Activated CD4-positive, CD25-positive, alpha-beta regulatory T cell (primary cell): ENCODE measurements at places on chromosomes 5 and 9.

DNA sequence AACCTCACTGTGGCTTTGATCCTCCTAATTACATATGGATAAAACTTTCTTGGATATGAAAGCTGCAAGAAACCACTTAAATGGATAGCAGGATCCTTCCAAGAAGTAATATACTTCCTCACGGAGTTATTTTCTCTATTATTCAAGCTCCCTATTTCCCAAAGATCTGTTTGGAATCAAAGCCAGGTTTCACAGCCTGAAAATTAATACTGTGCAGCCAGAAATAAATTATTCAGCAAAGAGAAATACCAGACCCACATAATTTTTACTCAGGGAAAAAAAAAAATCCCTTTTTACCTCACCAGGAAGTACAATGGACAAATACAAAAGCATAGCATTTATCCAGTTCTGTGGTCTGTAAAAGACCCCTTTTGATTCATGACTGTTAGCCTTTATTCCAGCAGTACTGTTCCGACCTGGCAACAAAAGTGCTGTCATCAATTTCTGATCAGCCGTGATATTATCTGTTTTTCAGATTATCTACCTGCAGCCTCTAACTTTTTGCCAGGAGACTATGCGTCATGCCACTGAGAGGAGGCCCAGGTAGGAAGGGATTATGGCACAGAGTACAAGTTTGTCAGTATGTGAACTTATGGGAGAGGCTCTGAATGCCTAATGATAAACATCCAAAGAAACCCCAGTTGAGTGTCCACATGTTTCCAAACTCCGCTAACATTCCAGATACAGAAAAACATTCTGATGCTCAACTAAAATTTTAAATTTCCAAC, 57.0 kb downstream of the FBN2 start:
- DNase-seq, result no peak

- no peak for DNase-seq
Observed at GRCh38 chr9:135440620-135441019, 39.0 kb upstream of the PPP1R26 start.

GRCh38 chr9:69857131-69857530, 36.5 kb downstream of the CFAP95 start:
- no peak for DNase-seq

DNA sequence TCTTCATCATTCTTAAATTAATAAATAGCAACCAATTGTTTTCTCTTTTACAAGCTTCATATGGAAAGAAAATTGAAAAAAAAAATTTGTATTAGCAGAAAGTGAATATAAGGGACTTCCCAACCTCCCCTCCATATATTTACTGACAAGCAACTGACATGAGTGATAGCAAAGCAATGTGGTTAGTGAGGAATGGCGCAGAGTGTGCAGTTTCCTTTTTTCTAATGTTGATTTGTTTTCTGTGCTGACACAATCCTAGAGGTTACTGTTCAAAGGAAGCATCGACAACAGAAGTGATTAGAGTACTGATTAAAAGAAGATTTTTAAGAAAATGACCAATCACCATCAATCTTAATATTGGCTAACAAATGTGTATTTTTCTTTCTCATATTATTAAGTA, 1.7 kb upstream of the PTGER4 start:
- no peak for DNase-seq

- DNase-seq, result no peak
Observed at GRCh38 chr5:154356020-154356655, 89.7 kb upstream of the SAP30L start.

DNA sequence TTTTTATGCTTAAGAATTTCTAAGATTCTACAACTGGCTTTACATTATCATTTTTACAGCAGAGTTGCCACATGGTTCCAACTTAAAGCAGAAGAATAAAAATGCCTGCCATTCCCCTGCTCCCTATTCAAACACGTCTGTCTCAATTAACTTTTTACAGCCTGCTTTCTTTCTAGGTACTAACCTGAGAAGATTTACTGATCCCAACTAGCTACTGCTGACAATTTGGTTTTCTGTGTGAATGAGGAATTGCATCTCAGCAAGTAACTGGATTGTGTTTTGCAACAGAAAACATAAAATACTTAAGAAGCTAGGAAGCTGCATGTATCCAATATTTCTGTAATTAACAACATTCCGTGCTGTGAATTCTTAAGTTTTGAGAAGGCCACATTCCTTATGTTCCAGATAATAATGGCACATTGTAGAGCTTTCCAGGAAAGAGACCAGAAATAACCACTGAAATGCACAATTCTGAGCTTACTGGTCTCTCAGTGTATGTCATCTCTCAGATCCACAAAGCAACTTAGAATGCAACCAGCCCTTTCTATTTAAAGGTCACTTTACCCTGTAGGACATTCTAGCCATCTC, 306.8 kb upstream of the NMUR2 start:
- DNase-seq, result no peak

DNA sequence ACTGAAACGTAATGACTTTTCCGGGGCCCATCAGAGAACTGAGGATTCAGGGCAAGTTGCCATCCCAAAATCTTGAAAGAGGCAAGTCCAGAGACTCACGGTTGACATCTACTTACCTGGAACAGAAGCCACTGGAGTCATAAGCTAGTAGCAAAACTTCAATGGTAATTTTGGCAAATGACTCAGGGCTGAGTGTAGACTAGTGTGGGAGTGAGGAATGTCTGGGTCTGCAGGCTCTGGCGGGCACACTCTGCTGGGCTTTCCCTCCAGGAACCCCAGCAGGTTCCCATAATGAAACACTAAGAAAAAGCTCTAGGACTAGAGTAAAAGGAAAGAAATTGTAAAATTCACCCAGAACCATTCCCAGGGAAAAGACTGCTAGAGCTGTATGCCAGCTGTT, 122.9 kb upstream of the NFIL3 start:
- no peak for DNase-seq

- no peak for DNase-seq
Observed at GRCh38 chr5:15993334-15993733, 186.3 kb downstream of the MARCHF11 start.

DNA sequence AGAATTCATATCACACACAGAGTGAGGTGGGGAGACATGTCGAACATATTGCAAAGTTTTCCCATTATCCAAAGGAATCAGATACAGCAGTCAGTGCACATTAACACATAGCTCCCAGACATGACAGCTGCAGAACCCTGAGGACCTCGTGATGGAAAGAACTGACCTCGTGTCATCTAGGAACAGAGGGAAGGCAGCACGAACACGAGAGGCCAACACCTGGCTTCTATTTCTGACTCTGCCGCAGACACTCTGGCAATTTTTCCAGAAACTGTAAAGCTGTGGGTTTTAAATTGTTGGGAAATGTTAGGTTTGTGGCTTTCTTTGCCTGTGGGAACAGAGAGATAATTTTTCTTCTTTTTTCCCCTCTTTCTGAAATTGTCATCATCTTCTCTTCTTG, 315.0 kb upstream of the PIK3R1 start:
- no peak for DNase-seq

DNA sequence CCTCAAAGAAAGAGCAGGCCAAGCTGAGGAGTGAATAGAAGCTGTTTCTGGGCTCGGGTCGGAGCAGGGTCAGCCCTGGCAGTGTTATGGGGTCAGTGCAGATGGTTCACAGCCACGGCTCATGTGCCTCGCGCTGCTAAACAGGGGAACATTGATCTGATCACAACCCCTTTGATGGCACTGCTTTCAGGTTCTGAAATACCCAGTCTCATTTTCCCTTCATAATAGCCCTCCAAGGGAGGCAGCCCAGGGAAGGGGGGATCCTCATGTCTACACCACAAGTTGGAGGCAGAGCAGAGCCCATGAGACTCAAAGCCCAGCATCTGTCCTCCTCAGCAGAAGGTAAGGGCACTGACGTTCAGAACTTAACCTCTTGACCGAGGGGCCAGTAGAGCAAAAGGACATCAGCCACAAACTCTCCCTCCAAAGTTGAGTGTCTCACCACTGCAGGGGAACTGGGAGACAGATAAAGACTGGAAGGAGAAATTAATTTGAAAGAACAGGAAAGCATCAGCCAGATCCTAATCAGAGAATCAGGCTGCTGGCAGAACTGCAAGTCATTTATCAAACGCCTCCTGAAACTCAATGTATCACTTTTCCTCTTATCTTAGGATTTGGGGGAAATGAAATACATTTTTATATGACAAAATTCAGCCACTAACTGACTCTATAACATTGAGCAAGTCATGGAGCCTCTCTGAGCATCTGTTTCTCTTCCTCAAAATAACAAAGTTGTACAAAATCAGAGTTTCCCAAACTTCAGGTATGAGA, 110.6 kb downstream of the SH3TC2 start:
- DNase-seq, result no peak

DNA sequence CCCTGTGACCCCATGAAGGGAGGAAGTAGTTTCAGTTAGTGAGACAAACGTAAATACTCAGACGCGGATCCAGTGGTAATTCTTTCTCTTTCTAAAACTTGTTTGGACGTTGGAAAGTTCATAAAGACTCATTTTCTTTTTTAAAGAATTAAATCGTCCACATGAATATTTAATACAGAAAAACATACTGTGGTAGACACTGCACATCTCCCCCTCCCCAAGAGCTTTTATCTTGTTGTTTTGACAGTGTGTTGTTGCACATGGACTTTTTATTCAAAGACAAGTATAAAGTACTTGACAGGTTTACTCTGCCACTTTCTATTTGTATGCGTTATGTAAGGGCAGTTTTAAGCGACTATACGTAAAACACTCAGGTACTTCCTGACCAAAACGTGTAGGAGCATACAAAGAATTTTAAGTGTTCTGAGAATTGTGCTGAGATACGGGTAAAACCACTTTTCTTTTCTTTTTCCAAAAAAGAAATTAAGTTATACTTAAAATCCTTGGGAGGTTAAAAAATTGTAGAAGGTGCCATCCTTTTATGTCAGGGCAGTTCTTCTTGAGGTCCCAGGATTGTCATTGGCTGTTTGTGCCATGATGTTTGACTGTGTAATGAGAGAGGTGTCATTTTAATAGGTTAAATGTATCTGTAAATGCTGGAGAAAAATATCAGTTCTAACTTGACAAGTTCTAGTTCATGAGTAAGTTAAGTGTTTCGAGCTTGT, 1.3 kb downstream of the NIPBL start:
- no peak for DNase-seq

DNA sequence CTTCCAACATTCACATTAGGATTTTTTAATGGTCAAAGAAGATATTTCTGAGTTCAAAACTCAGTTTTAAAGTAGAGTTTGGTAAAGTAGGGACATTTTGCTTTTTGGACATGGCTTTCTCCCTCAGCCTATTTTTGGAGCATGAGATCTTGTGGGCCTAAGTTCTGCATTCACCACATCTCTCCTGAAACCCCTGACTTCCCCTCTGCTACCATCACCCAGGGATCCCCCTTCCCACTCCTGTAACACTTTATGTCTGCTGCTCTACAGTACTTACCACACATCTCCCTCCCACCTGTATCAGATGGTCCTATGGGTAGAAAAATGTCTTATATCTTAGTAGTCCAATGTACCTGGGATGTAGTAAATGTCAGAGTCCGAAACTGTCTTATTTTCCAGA, 48.2 kb upstream of the JAK2 start:
- no peak for DNase-seq

GRCh38 chr5:11273180-11273903, 512.3 kb upstream of the DAP start:
- DNase-seq, result no peak

DNA sequence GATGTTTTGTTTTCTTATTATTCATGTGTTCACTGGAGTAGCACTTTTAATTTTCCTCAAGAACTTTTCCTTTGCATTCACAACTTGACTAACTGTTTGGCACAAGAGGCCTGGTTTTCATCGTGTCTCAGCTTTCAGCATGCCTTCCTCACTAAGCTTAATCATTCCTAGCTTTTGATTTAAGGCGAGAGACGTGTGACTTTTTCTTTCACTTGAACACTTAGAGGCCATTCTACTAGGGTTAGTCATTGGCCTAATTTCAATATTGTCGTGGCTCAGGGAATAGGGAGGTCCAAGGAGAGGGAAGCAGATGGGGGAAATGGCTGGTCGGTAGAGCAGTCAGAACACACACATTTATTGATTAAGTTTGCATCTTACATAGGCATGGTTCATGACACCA, 94.0 kb downstream of the ZNF462 start:
- no peak for DNase-seq

DNA sequence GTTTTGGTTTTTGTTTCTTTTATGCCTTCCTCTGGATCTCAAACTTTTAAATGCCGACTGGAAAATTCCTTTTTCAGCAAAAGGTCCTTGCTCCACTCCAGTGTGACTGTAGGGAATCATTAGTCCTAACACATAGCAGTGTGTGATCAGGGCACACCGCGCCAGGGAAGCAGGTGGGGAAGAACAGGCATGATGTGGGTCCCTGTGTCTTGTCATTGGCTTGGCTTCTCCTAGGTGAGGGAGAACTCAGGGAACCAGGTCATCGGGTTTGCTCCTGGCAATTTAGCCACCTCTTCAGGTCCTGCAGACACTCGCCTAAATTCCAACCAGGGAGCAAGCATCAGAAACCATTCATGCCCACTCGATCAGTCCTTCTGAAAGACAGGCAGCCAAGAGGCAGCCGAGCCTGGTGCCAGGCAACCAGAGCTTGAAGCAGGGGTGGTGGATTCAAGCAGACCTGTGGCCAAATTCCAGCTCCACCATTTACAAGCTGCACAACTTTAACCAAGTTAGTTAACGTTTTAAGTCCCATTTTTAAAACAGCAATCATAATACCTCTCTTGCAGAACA, 514.2 kb downstream of the BNC2 start:
- DNase-seq, result no peak

- no peak for DNase-seq
Observed at GRCh38 chr9:97431549-97432143, 19.8 kb downstream of the TDRD7 start.

DNA sequence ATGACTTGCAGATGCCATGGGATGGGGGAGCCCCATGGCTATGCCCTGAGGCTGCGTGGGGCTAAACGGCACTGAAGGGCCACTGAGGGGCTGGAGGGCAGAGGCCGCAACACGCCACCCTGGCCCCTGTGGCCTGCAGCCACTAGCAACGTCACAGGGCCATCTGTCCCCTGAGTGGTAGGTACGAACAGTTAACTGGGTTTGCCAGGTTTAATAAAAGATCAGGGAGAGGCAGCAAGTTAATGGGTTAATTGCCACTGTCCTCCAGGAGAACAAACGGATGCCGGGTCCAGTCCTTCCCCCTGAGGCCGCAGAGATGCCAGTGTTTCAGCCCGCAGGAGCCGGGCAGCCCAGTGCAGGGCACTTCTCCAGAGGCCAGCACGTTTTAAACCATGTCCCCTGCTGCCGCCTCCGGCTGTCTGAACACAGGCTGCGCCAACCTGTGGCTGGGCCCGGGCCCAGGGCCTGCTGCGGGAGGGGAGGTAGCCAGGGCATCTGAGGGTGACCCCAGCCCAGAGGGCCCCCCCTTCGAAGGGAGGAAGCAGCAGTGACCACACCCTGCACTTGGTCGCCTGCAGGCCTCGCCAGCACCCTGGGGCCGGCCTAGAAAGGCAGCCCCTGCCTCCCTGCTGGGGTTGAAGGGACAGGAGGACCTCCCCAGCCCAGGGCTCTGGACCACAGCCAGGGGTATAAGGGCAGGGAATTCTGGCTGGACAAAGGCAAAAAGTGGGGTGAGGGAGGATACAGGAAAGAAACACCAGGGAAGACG, 227.3 kb downstream of the FANCC start:
- no peak for DNase-seq

DNA sequence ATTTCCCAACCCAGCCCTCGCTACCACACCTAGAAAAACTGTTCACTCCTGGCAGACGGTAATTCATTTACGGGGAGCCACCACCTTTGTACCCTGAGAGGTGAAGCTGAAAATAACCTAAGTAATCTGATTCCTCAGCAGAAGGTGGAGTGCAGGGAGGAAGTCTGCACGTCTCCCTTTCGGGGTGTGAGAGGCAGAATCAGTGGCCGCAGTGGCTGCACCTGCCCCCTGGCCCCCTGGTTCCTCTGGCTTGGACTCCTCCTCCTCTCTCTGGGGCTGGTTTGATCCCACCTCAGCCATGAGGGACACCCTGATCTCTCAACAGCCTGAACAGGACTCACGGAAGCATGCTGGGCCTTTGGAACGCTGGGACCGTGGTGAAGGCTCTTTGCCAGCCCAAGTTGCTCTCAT, 10.5 kb downstream of the TMEM174 start:
- no peak for DNase-seq
